ENCODE measurements at places on chromosomes 2 and 18. TPM values are rescaled to one million over a fixed set of nuclear protein-coding genes. Genes with fewer than 3 reads are reported as not detected.
A peak's percentile ranks its signal among the peaks of the same experiment; 100 is the strongest.

The CFAP65 gene
- total RNA-seq = not detected

The NAPG gene
- 28.1 TPM for total RNA-seq

GRCh38 chr2:28445448-28446258 lies 50.2 kb upstream of the PLB1 start:
- no peaks in the 10 kb centered on the region for H3K36me3 ChIP-seq
- H3K27me3 ChIP-seq = no peaks in the 10 kb centered on the region

DNA sequence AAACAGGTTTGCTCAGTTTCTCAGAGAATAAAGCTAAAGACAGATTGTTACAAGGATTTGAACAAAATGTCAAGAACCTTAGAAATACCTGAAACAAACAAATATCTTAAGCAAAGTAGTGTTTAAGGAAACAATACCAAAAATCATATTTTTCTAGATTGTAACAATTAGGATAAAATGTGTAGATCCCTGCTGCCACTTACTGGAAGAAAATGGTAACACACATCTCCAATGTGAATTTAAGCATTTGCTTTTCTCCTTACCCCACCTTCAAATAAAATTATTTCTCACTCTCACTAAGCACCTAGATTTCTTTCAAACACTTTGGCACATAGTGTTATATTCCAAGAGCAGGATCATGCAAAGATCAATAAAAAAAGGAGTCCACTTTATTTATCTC lies 34.9 kb downstream of the SUCLG1 start:
- peaks cover 32% of the 10 kb centered on the region for H3K36me3 ChIP-seq
- no peaks in the 10 kb centered on the region for H3K27me3 ChIP-seq
- DNase-seq = no peak
- no peaks in the 10 kb centered on the region for H3K4me1 ChIP-seq
- H3K4me3 ChIP-seq = no peak overlapping the region
- H3K27ac ChIP-seq = no peak overlapping the region

DNA sequence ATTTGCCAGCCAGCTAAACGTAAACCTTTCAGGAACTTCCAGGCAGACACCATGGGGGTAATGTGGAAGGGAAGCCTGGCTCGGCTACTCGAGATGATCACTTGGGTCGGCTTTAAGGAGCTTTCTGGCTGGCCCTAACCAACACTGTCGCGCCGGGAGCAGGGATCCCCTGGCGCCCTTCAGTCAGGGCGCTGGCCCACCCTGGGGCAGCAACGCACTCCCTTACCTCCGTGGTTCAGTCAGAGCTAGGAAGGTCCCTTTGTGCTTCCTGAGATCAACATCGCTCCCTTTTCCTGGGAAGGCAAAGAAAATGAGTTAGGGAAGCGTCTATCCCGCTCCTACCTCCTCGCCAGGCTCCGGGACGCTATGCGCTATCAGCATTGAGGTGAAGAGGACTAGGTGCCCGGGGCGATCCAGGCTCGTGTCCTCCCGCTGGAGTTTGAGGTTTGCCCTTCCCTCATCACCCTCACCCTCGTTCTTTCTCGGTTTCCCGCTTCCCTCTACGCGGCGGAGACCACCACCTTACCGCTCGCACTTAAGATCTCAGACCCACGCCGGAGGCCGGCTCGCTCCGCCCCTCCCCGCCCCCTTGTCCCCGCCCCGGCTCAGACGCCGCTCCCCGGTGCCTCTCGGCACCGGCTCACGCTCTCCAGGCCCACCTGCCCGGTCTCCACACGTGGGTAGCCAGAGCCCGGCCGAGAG lies 449 bp upstream of the ATRAID start:
- no peaks in the 10 kb centered on the region for H3K36me3 ChIP-seq
- peaks cover 14% of the 10 kb centered on the region for H3K4me1 ChIP-seq
- peak overlapping the region; percentile 100 for H3K27ac ChIP-seq
- no peak for DNase-seq
- peak overlapping the region; percentile 91 for H3K4me3 ChIP-seq

DNA sequence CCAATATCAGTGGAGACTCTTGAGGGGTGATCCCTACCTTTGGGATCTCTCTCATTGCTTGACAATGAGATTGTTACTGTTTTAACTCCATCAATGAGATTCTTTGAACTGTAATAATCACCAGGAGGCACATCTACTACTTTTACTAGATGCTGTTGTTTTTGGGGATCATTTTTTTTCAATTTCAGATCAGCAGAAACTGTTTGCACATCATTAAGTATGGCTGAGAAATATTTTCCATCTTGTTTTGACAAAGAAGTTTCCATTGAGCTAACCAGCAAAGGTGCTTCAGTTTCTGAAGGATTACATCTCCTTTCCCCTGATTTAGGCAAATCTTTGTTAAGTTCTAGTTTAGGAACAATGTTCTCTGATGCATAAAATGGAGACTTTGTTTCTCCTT lies 54.8 kb upstream of the SLC4A10 start:
- H3K27ac ChIP-seq = no peak overlapping the region
- no peaks in the 10 kb centered on the region for H3K36me3 ChIP-seq
- H3K4me3 ChIP-seq = no peak overlapping the region
- no peaks in the 10 kb centered on the region for H3K4me1 ChIP-seq
- no peaks in the 10 kb centered on the region for H3K27me3 ChIP-seq

Measured in naive thymus-derived CD4-positive, alpha-beta T cell (primary cell).